ENCODE measurements at places on chromosomes 12 and 14. TPM values are rescaled to one million over a fixed set of nuclear protein-coding genes. Genes with fewer than 3 reads are reported as not detected.

Gene PRKD1
- 1.0 TPM for total RNA-seq

DNA sequence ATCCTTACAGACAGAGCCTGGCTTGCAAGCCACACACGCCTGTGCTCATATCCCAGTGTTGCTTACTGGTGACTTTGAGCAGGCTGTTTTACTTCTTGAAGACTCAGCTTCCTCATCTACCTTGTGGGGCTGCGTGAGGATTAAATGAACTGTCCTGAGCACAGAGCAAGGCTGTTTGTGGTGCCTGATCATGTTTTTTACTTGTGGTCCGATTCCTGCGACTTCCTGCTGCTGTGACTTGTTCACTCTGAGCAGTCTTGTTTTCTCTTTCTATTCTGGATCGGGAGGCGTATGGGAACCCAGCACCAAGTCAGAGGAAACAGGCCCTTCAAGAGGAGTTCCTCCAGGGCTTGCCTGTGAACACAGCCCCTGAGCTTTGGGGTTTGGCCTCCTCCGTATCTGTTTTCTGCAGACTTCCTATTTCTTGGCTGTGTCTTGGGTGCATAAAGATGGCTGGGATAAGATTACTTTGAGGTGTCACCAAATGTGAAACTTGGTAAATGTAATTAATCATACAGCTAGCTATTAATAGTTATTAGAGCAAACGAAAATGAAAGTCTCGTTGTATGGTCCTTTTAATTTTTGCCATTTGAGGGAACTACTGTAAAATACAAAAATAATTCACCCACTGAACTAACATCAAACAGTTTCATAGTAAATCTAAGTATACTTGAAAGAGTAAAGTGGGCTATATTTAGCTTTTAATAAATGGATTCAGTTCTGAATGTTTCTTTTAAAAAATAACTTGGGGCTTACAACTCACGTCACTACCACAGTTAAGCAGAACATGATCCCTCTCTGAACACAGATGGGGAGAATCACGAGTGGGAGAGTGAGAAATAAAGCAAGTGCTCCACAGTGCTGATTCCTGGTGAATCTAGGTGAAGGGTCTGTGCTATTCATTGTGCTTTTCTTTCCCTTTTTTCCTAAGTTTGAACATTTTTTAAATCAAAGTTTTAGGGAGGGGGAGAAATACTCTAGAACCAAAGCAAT is 251.5 kb downstream of the FOXN3 start:
- DNase-seq: no peak

- DNase-seq: no peak
These were observed 1.2 kb downstream of the GLT8D2 start for GRCh38 chr12:104048811-104049210.

DNA sequence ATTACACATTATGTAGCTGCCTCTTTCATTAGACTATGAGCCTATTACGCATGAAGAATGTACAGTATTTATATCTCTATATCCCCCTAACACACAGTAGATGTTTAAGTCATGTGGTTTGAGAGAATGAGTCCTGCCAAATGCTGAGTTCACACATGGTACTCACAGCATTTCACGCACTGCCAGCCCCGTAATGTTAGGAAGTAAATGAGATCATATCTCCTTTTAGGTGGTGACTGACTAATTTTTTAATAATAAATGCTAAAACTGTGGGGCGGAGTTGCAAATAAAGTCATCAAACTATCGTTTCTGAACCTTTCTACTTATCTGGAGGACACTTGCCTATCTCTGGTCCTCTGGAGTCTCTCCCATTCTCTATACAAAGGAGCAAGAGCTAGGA is 343.8 kb downstream of the ADAMTS20 start:
- DNase-seq: no peak

DNA sequence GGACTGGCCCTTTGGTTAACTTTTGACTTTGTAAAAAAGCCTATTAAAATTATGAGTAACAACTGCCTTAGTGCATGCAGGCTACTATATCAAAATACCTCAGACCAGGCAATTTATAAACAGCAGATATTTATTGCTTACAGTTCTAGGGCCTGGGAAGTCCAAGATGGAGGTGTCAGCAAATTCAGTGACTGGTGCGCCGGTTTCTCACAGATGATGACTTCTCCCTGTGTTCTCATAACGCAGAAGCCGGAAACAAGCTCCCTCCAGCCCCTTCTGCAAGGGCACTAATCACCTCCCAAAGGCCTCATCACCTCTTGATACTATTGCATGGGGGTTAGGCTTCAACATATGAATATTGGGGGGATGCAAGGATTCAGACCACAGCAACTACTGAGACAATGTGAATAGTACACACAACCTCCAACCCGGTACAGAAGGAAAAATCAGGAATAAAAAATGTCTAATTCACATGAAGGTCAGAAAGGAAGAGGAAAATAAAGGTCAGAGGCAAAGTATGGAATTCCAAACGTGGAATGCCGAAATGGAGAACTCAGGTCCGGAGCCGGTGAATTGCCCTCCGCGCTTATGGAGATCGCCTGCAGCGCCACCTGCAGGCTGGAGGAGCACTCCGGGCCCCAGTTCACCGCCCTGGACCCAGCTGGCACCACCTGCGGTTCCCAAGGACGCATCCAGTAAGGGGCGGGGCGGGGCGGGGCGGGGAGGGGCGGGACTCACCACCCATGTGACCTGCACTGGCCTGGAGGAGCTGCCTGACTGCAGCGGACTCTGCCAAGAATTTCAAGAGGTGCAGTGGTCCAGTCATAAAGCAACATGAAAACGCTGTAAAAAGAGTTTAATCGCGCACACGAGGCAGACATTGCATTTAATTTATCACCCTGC is 203.4 kb downstream of the KIF26A start:
- no peak for DNase-seq

DNA sequence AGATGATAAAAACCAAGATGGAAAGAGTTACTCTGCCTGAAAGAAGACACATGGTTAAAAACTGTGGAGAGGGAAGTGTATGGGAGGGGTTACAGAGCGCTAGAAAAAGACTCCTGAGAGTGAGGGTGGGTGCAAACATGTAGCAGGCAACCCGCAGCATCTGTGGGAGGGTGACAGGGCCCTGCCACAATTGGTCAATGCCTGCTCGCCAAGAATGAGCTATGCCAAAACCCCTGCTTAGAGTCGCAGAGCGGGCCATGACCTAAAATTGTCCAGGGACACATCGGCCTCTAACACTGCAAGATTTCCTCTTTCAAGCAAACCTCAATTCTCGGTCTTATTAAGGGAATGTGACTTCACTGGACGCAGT is 700 bp downstream of the PRKAG1 start:
- DNase-seq: no peak

- DNase-seq: no peak
These were observed 77.8 kb downstream of the HECTD4 start for GRCh38 chr12:112304436-112304835.
